ENCODE measurements at places on chromosomes 16 and 17.

GRCh38 chr17:81566461-81567126 is 14.4 kb upstream of the FAAP100 start:
- DNase-seq = peak; percentile 64

GRCh38 chr16:88922114-88922825 is 54.7 kb downstream of the CBFA2T3 start:
- DNase-seq = no peak

DNA sequence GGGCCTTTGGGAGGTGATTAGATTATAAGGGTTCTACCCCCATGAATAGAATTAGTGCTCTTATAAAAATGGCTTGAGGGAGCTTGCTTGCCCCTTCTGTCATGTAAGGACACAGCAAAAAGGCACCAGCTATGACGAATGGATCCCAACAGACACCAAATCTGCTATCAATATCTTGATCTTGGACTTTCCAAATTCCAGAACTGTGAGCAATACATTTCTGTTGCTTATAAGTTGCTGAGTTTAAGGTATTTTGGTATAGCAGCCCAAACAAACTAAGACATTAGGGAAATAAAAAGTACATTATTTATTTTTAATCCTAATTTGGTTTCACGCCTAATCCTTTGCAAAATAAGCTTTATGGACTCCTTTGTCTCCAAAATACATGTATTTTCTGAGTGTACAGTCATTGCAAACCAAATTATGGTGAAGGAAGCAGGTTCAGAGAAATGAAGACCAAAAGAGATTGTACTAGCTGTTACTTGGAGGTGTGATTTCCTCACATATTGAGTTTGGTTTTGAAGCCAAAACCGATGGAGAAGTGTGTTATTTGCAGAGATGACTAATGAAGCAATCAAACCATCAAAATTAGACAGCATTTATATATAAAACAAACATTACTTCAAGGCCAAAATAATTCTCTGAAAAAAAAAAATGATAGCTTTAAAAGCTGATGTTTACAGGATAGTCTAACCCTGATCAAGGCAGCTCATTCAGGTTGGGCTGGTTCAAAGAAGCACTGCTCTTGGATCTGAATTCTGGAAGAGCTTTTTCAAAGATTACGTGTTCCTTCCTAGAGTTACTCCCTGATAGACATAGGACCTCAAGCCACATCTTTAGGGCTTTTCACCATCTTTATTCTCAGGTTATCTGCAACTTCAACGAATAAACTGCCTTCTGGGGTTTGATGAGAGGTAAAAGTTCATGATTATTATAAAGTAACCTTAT is 71.6 kb downstream of the MYO1D start:
- DNase-seq = no peak

- DNase-seq = no peak
Observed at GRCh38 chr17:29698019-29698777, 75.5 kb upstream of the CORO6 start.

GRCh38 chr16:52964290-52964689 is 88.4 kb downstream of the CHD9NB start:
- DNase-seq = no peak

DNA sequence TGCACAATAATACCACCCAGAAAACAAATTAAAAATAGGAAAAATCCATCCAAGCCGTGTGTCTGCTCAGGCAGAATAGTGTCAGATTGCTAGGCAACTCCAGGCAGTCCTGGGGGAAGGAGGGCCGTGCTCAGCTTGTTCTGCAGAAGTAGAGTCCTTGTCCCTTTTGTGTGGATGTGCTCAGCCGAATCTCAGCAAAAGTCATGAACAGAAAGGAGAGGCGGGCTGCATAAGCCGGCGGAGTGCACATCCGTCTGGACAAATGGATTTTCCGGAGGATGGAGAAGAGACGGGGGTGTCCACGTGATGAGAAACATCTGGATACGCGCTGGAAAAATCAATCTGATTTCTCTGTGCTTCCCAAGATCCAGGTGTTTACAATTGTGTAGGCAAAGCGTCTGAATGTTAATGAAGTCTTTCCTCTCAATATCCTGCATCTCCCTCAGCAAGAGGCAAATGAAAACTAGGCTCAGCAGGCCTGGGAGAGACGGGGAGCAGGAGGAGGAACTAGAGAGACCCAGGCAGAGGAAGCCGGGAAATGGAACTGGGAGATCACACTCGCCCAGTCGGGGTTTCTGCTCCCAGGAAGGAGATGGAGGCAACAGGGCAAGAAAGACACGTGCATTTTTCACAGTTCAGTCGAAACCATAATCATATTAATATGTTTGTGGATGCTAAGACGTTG is 7.7 kb upstream of the RBFOX3 start:
- no peak for DNase-seq
